CD4-positive, alpha-beta T cell (primary cell): ENCODE measurements at places on chromosomes 1 and 21.

- DNase-seq = no peak
These were observed 4.5 kb upstream of the PRAMEF12 start for GRCh38 chr1:12769031-12769430.

- no peak for DNase-seq
These were observed 36.2 kb downstream of the HIVEP3 start for GRCh38 chr1:41882486-41882885.

GRCh38 chr1:43828574-43828973, 105.0 kb upstream of the ARTN start:
- no peak for DNase-seq

DNA sequence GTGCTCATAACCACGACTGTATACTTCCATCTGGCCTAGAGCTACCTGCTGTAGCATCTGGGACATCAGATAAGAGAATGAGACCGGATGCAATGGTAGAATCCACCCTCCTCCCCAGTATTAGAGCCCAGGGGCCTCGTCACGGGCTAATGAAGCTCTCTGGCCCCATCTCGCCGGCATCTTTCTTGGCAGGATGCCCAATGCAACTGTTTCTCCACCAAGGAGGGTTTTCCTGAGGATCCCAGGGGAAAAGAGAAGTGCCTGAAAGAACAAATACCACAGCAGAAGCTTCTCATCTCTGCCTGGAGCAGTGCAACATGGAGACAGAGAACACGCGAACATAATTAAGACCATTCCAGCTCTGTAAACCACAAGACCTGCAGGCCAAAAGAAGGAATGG, 80.0 kb downstream of the VWA5B1 start:
- no peak for DNase-seq

DNA sequence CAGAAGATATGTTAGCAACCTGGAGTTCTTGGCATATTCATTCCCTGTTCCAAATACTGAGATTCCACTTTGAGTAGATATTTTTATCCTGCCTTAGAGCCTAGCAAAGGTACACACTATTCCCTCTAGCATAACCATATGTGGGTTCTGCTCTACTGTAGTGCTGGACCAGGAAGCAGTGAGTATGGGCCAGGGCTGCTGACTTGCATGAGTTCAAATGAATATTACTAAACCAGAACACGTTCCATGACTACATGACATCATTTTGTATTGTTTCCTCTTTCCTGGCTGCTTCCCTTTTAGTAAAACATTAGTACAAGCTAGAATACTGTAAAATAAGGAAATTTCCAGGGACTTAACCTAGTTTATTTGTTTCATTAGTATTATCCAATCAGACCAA, 41.1 kb downstream of the TNFSF18 start:
- DNase-seq = no peak

GRCh38 chr1:107659961-107660360, 305.0 kb downstream of the VAV3 start:
- no peak for DNase-seq

DNA sequence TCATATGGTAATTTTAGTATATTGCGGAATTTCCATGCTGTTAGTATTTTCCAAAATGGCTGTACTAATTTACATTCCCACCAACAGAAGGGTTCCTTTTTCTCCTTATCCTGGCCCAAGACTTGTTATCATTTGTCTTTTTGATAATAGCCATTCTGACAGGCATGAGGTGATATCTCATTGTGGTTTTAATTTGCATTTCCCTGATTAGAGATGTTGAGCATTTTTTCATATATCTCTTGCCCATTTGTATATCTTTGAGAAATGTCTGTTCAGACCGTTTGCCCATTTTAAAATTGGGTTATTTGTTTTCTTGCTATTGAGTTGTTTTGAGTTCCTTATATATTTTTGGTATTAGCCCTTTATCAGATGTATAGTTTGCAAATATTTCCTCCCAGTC, 14.0 kb downstream of the CAPZA1 start:
- no peak for DNase-seq

DNA sequence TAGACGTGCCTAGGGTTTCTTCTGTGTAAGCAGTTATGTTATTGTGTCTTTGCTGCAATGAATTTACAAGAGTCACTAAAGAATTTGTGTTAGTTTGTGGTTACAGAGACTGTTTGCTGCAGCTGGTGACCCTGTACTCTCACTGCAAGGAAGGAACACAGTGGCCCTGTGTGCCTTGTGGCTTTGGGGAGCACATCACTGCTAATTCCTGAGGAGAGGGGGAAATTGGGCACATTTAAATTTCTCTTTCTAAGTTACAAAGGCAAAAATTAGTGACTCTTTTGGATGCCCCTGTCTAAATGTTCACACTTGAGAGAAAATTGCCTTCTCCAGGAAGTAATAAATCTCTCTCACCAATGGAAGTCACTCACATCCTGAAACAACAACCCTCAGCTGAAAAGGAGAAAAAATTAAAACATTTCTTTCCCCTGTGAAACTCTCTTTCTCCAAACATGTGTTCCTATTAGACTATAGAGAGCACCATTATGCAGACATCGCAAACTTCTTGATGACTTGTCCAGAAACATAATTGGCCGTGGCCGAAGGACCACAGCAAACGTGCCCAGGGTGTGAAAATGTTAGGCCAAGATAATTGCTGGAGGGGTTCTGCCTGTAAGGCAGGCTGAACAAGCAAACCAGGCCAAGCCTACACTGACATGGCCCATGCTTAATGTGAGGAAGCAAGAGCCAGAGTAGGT, 32.3 kb upstream of the SPAG17 start:
- no peak for DNase-seq

GRCh38 chr1:201505503-201505890, 1.4 kb downstream of the CSRP1 start:
- no peak for DNase-seq

GRCh38 chr1:82387012-82387366, 586.3 kb downstream of the ADGRL2 start:
- DNase-seq = no peak

DNA sequence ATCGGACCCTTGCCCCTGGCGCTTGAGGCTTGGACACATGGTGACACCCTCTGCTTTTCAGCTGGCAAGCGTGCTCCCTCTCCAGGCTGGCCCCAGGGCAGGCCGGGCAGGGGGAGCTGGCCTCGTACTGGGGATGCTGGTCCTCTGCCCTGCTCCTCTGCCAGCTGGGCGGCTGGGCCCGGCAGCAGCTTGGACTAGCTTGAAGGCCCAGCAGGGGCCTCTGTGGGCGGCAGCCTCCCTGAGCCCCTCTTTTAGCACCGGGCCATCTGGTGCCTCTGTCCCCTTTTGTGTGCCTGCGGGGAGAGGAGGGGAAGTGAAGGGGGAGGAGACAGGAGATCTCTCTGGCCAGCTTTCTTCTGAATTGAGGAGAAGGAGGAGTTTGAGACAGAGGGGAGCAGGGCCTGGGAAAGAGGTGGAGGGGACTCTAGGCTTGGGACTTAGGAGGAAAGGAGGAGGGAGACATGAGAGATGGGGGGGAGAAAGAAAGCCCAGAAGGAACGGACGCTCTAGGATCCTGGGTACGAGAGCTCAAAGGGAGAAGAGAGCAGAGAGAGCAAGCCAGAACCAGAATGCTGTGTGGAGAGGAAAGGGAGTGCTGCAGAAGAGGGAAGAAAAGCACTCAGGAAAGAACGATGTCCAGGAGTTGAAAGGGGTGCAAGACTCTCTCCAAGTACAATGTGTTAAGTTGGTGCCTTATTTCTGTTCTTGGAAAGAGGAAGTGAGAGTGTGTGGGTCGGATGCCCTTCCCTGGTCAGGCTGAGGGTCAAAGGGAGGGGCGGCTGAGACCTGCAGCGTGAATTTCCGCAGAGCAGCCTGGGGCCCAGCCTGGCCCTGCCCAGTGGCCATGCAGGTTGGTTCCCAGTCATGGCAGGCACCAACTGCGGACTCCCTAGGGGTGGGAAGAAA, 40.3 kb downstream of the IER5 start:
- DNase-seq = no peak

DNA sequence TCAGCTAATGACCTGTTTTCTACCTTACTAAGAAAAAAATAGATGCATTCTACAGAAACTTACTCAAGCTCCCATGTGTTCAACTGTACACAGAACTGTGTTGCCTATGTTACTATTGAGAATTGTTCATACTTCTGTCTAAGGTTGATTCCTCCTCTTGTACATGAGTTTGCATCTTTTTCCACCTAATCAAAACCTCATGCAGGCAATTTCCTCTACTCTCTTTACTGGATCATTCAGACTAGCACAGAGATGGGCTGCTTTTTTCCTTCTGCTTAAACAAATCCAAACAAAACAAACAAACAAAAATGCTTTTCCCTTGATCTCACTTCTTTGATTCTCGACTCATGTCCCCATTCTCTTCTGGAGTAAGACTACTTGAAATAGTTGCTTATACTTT, 58.8 kb upstream of the PTGFR start:
- no peak for DNase-seq

DNA sequence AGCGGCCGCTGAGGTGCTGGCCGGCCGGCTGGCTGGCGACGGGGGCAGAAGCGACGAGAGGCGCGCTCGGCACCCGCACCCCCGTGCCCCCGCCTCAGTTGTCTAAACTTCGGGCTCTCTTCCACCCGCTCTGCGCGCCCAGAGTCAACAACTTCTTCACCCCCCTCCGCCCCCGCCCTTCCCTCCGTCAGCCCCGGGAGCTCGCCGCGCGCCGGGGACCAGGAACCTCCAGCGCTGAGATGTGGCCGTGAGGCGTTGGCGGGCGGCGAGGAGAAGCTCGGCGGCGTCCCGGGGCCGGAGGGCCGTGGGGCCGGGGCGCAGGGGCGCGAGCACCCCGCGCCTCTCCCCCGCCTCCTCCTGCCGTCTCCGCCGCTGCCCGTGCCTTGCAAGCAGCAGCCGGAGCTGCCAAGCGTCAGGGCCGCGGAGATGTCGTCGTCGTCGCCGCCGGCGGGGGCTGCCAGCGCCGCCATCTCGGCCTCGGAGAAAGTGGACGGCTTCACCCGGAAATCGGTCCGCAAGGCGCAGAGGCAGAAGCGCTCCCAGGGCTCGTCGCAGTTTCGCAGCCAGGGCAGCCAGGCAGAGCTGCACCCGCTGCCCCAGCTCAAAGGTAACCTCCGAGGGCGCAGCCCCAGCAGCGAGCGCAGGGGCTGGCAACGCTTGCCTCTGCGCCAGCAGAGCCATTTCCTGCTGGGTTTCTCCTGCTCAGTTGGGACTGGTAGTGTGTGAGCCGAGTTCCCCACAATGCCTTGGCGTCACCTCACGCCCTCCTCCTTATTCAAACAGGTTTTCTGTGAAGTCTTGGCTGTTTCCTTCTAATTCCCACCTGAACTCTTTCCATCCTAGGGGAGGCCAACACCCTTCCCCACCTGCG, 710 bp downstream of the PPP2R5A start:
- peak; percentile 64 for DNase-seq

DNA sequence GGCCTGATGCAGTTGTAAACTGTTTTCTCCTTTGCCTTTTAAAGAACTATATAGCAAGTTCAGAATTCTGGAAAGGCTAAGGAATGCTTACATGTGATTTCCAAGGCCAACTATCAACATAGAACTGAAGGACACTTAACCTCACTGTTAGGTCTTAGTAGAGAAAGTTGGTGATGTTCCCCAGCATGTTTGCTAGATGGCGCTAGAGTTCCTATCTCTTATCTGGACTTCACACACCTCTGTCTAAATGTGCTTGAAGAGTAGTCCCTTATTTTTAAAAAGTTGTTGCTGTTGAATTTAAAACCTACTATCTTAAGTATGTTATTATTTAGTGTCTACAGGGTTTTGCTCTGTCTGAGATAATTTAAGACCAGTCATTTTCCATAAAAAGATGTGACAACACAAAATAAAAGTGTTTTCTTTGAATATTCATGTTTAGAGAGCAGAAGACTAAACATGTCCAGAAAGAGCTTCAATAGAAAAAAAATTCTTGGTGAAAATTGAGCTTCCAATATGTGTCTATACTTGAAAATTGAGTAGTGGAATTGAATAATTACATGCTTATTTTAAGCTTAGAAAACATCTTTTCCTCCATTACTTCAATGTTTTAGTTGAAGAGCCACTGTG, 237.3 kb downstream of the S1PR1 start:
- no peak for DNase-seq

DNA sequence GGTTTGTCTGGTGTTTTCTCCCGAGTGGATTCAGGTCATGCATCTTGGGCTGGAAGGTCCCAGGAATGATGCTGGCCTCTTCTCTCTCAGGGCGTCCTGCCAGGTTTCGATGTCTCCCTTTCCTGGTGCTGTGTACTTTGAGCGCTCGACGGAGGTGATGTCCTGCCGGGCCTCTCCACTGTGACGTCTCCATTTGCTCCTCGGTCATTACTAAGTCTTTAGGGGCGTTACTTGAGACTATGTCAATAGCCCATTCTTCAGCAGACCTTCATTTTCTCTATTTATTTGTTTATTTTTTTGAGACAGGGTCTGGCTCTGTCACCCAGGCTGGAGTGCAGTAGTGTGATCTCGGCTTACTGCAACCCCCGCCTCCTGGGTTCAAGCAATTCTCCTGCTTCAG, 37.2 kb upstream of the TNFRSF1B start:
- no peak for DNase-seq

GRCh38 chr1:215156232-215156631, 73.7 kb downstream of the KCNK2 start:
- DNase-seq = no peak

DNA sequence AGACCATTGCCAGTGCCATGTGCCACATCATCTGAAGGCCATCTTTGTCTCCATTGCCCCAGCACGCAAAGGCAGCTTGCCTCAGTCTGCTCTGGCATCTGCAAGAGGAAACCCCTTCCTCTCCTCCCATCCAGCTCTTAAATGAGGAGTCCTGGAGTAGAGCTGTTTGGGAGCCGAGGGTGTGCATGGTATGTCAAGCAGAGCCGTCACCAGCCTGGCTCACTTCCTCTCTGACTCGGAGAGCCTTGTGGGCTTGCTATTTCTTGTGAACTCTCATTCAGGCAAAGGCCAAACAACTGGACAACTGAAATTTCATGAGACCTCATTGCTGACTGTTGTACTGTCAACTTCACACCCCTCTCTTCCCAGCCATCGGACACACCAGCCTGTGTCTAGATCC, 143.9 kb downstream of the SIPA1L2 start:
- no peak for DNase-seq

DNA sequence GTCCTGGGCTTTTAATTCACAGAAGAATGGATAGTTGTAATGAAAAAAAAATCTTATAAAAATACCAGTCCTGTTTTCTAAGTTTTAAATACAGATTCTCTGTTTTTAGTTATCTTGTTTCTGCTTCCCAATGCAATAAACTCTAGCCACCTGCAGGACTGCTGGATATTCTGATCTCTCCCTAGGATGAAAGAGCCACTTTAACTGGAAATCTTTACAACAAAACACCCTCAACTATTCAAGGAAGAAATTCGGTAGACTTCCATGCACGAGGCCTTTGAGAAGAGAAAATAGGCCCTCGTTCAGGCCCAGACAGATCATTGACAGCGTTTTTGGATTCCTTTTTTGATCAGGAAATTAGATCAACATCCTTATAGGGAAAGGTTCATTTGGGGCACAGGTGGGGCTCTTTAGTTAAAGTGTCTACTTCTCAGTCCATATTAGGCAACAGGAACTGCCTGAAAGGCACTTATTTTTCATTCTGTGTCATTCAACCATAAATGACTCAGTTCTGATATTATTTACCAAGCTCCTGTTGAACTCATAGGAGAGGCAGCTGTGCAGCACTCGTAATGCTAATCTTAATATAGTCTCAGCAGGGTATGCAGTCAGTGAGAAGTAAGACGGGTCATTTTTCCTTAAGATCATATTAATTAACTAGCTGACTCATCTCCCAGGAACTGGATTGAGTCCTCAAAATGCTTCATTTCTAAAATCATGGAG, 71.1 kb upstream of the ERRFI1 start:
- DNase-seq = peak; percentile 44
